Activated CD8-positive, alpha-beta T cell treated with anti-CD3 and anti-CD28 coated beads for 36 hours (primary cell): ENCODE measurements at places on chromosomes 7 and 10. TPM values are rescaled to one million over a fixed set of nuclear protein-coding genes. Genes with fewer than 3 reads are reported as not detected.

GRCh38 chr7:104431930-104432329, 103.5 kb downstream of the LHFPL3 start:
- DNase-seq: no peak

- no peak for DNase-seq
Measured at GRCh38 chr7:27071622-27072390, 24.0 kb downstream of the HOXA1 start.

DNA sequence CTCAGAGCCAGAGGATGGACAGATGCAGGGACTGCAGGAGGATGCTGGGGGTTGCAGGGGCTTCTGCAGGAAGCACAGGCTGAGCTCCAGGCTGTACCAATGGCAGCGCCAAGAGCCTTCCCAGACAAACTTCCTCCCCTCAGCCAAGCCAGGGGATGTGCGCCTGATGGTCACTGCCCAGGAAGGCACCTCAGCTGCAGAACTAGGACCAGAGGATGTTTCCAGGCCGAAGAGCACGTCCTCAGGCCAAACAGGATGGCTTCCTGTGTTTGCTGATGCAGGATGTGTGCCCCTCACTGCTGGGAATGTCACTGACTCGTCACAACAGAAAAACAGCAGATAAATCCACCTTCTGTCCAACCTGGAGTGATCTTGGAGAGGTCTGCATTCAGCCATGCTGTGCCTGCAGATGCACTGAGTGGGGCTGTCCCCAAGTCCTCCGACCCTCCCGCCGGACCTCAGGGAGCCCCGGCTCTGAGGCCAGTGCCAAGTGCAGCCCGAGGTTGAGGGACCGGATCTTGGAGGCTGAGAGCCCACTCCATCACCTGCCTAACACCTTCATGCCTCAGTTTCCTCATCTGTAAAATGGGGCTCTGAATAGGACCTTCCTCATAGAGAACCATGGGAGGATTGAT, 152.5 kb upstream of the CHST15 start:
- DNase-seq: no peak

AKR1D1 gene
- not detected for total RNA-seq

- peak; percentile 80 for DNase-seq
Measured at GRCh38 chr7:100799037-100799896, 28.1 kb downstream of the EPHB4 start.

GRCh38 chr10:15821046-15821683, 39.1 kb downstream of the MINDY3 start:
- no peak for DNase-seq

CCDC172 gene
- total RNA-seq: not detected

GRCh38 chr7:114502454-114503254, 88.0 kb downstream of the FOXP2 start:
- DNase-seq: no peak

DNA sequence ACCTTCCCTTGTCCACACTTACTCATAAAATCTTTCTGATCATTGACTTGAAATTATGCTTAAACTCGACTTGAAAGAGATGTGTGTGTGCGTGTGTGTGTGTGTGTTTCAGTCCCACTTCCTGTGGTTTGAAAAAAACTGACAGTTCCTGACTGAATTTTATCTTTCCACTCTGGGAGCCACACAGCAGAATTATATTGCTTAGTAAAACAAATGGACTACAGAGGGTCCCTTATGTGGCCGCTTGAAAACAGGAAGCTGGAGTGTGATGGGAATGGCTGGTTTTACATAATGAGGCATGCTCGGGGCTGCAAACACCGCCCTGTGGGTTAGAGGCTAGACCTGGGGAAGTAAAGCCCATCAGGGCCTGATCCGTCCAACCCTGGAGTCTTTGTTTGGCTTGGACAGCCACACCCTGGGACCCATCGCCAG, 54.8 kb downstream of the LYZL1 start:
- DNase-seq: no peak

IL6 gene
- not detected for total RNA-seq

HPSE2 gene
- not detected for total RNA-seq

DNA sequence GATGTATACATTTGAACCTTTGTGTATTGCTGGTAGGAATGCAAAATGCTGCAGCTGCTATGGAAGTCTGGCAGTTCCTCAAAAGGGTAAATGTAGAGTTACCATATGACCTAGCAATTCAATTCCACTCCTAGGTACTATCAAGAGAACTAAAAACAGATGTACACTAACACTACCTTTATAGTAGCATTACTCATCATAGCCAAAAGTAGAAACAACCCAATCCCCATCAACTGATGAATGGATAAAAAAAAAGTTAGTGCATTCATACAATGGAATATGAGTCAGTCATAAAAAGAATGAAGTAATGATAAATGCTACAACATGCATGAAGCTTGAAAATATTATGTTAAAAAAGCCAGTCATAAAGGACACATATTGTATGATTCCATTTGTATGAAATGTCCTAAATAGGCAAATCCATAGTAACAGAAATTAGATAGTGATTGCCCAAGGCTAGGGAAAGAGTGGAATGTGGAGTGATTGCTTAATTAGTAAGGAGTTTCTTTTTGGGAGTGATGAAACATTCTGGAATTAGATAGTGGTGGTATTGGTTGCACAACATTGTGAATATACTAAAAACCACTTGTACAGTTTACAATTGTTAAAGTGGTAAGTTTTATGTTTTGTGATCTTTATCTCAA, 96.4 kb upstream of the AOAH start:
- DNase-seq: no peak

- DNase-seq: no peak
Measured at GRCh38 chr10:98971464-98971863, 264.2 kb downstream of the HPSE2 start.

DNA sequence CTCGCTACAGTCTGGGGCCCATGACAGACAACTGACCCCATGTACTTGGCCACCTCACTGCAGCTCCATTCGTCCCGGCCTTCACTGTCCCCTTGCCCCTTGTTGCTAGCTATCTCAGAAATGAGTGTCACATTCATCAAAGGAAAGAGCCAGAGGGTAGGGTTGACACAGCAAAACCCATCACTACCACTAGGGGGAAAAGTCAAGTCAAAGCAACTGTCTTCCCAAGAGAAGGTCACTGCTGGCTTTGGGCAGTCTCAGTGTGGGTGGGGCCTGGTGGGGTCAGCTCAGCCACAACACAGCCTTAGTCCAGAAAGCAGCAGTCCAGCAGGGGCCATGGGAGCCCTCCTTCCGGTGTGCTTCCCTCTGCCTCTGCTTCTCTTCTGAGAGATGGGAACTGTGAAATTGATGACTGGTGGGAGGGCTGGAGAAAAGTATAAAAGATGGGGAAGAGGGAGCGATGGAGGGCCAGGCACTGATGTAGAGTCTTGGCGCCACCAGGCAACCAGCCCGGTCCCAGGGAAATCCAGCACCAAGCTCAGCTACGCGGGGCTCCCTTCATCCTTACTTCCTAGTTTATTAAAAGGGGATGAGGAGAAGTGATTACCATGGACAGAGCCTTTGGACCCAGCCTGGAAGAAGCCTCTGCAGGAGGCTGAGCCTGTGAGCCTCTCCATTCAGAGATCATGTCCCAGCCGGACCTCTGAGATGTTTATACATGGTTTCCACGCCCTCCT, 58.0 kb downstream of the PLXNA4 start:
- DNase-seq: no peak

- DNase-seq: no peak
Measured at GRCh38 chr7:99390941-99391602, 16.5 kb downstream of the ARPC1B start.

DNA sequence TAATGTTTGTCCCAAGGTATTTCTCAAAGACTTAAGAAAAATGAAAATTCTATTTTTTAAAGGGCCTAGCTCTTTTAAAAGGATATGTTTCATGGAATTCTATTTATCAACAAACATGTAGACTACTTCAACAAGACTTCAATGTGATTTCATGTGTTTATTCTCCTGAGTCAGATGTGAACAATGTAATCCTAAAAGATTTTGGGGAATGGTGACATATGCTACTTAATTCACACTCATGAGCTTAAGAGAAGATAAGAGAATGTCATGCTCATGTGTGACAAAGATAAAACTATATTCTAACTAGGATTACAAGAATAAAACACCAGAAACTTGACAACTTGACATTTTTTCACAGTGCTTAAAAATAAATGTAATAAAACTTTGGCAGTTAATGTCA, 127.5 kb downstream of the TES start:
- no peak for DNase-seq

GRCh38 chr10:6458814-6459213, 121.3 kb downstream of the PRKCQ start:
- DNase-seq: peak; percentile 44

DNA sequence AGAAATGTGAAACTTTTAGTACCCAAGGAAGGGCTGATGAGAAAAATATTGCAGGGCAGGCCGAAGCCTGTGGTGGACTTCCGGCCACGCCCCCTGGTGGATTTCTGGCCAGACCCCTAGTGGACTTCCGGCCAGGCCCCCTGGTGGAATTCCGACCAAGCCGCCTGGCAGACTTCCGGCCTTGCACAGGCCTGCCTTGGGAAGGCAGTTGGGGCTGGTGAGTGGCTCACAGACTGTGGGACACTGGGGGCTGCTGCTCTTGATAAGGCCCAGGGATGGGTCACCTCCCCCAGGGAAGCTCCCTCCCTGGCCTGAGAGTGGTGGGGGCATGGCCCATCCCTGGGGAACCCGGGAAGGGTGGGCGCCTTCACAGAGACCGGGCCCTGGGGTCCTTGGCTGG, 116.4 kb upstream of the MKI67 start:
- DNase-seq: no peak

DNA sequence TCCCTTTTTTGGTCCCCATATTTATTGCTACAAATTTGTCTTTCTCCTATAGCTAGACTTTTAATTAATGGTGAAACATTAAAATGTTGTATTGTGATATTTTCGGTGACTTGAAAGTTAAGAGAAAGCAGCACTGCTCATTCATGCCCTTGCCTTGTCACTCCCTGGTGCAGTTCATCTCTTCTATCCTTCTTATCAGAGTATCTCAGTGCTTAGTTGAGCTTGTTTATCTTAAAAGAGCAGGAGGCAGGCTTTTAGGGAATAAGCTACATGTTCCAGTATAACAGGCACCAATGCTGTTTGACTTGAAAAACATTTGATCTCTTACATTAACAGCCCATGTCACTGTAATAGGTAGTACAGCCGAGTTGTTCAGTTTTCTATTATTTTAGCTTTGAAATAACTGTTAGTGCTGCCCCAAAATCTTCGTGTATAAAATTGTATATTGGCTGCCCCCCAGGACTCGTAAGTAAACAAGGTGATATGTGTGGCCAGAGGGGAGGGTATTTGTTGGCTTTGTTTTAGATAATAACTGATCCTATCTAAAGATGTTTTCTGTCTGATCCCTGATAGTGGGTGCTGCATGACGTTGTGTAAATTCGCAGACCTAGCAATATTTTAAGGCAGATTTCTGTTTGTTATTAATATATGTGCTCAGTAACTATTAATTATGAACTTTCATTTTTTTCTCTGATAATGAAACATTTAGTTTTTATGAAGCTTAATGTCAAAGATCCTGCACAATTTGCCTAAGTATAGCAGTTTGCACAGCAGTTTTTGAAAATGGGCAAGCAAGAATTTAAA, 96.5 kb downstream of the BTRC start:
- DNase-seq: no peak

DNA sequence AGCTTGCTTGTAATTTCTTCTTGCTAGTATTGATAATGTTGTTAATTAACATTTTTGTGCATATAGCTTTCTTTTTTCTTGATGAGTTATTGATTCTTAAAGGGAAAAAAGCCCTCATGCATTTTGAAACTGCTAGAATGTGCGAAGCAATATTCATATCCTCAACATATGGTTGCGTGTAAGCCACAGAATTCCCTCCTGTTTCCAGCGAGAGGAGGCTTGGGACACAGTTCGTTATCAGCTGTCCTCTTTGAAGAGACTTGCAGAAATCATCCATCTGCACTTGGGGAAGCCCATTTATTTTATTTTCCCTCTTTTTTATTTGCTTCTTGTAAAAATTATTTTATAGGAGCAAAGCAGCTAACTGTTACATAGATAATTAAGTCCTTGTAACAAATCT, 398.0 kb downstream of the ADRA2A start:
- DNase-seq: no peak

FKBP9 gene
- 0.47 TPM for total RNA-seq

- no peak for DNase-seq
Measured at GRCh38 chr10:122699796-122700455, at the start of gene C10orf120. TSS of gene C10orf120 (minus strand) at chr10:122699846. CDS start at chr10:122699790, 56 bp downstream.

GRCh38 chr10:81911328-81911727, 36.3 kb downstream of the NRG3 start:
- DNase-seq: no peak

- DNase-seq: peak; percentile 5
Measured at GRCh38 chr7:116776610-116777289, 85.6 kb upstream of the CAPZA2 start.

DNA sequence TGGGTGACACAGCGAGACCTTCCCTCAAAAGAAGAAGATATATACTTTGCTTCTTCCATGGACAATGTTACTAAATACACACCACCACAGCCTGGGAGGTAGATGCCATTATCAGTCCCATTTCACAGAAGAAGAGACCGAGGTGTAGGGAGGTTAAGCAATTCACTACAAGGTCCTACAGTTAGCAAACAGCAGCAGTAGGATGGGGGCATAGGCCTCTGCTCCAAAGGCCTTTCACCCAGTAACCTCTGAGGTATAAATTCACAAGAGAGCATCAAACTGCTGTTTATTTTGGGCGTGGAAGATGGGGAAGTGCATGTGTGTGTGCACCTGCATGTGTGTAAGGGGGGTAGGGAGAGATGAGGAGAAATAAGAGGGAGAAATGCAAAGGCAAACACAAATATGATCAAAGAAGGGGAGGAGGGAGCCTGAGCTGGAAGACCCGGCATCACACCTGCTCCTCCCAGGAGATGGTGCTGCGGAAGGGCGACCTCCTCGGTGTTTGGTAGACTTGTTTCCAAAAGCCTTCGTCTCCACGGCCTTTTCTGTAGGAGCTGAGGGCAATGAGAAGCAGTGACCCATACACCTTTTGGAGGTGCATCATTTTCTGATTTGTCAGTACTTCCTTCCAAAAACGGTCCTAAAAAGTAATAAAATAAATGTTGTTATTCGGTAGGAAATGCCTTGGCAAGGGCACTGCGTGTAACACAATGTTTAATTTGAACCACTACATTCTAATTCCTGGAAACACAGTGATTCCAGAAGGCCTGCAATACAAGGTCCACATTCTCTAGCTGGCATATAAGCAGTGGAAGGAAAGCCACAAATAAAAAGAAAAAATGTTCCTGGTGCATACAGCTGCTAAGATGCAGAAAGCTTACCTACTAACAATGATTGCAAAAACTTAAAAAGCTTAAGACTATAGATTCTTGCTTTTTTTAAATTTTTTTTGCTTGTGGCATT, 25.9 kb upstream of the ACSL5 start:
- DNase-seq: no peak
